ENCODE measurements at places on chromosomes 13 and 19. TPM values are rescaled to one million over a fixed set of nuclear protein-coding genes. Genes with fewer than 3 reads are reported as not detected.

Gene TEX29
- not detected for total RNA-seq

Gene ZNF229
- total RNA-seq = 3.0 TPM

Gene GZMM
- 0.56 TPM for total RNA-seq

Gene PTPRS
- total RNA-seq = 27.7 TPM

Gene SCN1B
- 19.2 TPM for total RNA-seq

Gene FFAR1
- total RNA-seq = not detected

Gene MRPL34
- 83.9 TPM for total RNA-seq

Gene SPTBN4
- 0.34 TPM for total RNA-seq

Gene PLPP2
- total RNA-seq = 76.6 TPM

Gene CFAP97D2
- not detected for total RNA-seq

Gene ZNF497
- 1.7 TPM for total RNA-seq

Gene ZNF564
- total RNA-seq = 2.5 TPM

Gene PABPC3
- 0.15 TPM for total RNA-seq

Gene CCNA1
- total RNA-seq = 0.40 TPM

Gene ZNF492
- total RNA-seq = not detected

Gene BABAM1
- total RNA-seq = 59.1 TPM

Gene ZNF835
- total RNA-seq = not detected

Gene KCNN1
- 0.53 TPM for total RNA-seq

Gene ZNF723
- total RNA-seq = not detected

Gene VSTM1
- total RNA-seq = 0.52 TPM

Gene SLITRK6
- total RNA-seq = 0.10 TPM

Gene UBL5
- 422 TPM for total RNA-seq

Gene CD37
- not detected for total RNA-seq

Gene ZNF491
- total RNA-seq = not detected

Gene METTL21C
- total RNA-seq = not detected

Gene KMT5C
- 3.6 TPM for total RNA-seq

Gene COL4A1
- total RNA-seq = 93.4 TPM

Gene LRRC63
- not detected for total RNA-seq

Gene ZSCAN4
- total RNA-seq = not detected

Gene ATXN8OS
- total RNA-seq = not detected

Gene RXFP2
- total RNA-seq = not detected

Gene ZNF91
- 0.09 TPM for total RNA-seq

Gene TJP3
- total RNA-seq = 1.1 TPM

Gene GPC5
- not detected for total RNA-seq

Gene IRGC
- not detected for total RNA-seq

Gene DCT
- not detected for total RNA-seq

Gene GTF2F2
- total RNA-seq = 21.7 TPM

Gene IFNL1
- not detected for total RNA-seq

Data from A549 treated with Mapracorat at 1 μM for 4 hours (cell line).